ENCODE measurements at places on chromosomes 7 and 10.

DNA sequence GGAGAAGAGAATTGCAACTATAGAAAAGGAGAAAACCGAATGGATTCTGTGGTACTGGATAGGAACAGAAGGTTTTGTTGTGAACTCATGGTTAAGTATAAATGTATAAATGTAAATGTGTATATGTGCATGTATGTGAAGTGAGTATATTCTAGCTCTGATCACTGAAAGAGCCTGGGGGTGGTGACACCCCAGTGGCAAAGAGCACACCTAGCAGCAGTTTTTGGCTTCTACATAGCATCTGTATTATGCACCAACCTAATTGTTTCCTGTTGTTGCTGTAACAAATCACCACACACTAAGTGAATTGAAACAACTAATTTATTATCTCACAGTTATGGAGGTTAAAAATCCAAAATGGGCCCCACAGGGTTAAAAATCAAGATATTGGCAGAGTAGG, 455.4 kb downstream of the RPS24 start:
- DNase-seq, result no peak

- no peak for DNase-seq
Measured at GRCh38 chr7:27182861-27183681, 2.0 kb downstream of the HOXA11 start.

DNA sequence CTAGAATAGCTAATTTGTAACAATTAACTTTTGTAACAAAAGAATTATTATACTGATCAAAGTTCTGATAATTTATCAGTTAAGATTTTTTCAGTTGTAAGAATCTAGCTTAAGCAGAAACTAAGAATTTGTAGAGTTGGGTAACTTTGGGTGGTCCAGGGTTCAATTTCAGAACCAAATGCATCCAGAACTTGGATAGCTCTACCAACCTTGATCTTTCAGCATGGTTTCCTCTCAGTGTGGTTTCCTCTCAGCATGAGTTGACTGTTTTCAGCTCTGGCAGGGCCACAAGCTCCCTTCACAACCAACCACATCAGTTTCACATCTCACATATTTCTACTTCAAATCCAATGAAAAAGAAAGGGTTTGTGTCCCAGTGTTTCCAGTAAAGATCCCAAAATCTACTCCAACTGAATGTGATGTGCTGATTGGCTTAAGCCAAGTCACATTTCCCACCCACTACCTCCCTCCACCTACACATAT, 3.3 kb upstream of the FAS start:
- no peak for DNase-seq

DNA sequence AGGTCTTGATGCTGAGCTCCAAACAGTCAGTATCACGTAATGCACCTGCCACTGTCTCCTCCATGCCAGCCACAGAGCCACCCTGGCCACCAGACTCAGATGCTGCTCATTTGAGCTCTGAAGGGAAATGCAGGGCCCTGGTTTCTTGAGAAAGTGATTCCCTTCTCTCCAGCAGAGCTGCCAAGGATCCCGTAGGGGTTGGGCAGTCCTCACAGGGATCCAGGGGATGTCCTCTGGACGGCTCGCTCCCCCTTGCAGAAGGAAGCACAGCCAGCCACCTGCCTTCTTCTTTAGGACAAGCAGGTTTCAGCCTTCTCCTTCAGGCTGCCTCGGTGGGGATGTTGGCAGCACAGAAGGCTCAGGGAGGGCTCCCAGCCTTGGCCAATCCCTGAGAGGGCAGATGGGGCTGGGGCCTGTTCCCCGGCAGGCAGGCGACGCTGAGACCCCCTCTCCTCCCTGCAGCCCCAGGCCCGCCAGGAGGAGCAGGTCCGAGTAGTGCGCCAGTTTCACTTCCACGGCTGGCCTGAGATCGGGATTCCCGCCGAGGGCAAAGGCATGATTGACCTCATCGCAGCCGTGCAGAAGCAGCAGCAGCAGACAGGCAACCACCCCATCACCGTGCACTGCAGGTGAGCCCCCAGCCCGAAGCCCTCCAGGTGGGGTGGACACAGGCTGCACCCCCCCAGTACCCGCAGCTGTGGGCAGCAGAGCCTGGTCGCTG, 48.9 kb downstream of the MKI67 start:
- DNase-seq, result no peak

DNA sequence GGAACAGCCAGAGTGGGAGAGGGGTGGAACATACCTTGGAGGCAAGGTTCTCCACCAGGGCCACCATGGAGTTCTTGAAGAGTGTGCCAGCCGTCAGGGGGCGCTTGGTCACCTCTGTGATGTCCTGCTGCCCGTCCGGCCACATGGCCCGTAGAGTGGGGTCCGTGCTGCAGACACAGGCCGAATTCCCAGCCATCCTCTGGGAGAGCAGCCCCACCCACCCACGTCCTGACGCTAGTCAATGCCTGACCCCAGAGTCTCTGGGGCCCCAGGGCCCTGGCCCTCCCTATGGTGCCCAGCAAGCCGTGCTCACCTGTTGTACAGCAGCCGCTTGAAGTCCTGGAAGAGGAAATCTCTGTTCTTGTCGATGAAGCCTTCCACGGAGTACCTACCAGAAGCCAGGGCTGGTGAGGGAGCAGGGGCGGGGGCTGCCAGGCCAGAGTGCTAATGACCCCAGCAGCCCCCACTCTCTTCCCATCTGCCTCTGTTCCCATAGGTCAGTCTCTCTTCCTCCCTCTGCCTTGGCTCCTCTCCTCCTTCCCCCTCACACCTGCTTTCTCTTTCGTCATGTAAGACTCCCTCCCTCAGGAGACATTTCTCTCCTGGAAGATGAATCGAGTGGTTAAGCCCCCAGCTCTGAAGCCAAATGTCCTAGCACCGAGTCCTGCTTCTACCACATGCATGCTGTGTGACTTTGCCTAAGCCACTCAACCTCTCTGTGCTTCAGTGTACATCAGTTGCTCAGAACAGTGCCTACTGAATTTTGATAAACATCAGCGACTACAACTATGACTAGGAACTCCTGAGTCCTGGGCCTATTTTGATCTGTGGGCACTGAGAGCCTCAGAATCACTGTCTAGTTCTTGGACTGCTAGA, 11.0 kb downstream of the MYO1G start:
- no peak for DNase-seq

DNA sequence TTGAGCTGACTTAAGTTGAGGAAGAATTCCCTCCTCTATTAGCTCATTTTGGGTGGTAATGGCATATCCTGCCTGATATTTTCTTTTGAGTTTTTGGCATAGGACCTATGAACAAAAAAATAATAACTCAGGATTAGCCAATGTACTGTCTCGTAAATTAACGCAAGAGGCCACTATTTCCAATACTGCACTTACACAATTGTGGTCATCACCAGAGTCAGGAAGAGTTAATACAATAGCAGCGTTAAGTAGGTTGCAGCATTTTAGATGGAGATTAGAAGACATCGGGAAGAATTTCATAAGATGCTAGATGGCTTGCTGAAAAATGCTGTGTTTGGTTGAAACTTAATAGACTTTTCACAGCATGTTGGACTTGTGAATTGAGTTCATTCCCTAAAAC, 36.4 kb downstream of the ANTXRL start:
- DNase-seq, result no peak

DNA sequence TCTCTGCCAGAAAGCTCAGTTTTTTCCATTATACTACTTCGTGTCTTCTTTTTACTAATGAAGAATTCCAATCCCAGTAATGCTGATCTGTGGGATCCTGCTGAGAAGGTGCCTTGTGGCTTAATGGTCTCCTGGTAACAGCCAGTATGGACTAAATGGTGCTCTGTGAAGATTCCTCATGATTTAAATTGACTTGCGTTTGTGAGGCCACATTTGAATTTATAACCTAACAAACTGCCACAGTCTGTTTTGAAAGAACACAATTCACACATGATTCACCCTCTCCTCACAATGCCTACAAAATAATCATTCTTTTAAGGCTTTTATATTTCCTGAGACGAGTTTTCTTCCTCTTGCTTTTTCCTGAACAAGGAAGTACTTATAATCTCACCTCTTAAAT, 140.0 kb downstream of the MBL2 start:
- DNase-seq, result no peak

DNA sequence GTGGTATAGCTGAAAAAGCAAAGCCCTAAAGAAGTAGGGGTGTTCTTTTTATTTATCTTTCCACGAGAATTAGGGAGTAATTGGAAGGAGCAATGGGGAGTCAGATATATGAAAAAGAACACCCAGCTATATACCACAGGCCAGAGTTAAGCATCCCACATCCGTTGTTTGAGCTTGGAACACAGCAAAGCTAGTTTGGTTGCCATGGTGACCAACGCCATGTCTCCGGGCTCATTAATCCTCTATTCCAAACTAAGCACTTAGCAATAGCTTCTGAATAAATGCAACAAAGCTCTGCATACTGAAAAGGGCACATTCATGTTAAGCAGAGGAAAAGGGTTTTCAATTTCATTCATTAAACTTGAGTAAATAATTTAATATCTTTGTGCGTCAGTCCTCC, 23.5 kb downstream of the ASB4 start:
- DNase-seq, result no peak

DNA sequence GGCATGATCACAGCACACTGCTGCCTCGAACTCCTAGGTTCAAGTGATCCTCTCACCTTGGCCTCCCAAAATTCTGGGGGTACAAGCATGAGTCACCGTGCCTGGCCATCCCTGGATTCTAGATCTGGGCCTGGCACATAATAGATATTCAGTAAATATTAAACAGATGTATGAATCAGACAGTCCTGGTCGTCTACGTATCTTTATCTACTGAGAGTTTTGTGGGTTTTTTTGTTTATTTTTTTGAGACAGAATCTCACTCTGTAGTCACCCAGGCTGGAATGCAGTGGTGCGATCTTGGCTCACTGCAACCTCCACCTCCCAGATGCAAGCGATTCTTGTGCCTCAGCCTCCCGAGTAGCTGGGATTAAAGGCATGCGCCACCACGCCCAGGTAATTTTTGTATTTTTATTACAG, 24.3 kb upstream of the ITGB1 start:
- peak; percentile 80 for DNase-seq

DNA sequence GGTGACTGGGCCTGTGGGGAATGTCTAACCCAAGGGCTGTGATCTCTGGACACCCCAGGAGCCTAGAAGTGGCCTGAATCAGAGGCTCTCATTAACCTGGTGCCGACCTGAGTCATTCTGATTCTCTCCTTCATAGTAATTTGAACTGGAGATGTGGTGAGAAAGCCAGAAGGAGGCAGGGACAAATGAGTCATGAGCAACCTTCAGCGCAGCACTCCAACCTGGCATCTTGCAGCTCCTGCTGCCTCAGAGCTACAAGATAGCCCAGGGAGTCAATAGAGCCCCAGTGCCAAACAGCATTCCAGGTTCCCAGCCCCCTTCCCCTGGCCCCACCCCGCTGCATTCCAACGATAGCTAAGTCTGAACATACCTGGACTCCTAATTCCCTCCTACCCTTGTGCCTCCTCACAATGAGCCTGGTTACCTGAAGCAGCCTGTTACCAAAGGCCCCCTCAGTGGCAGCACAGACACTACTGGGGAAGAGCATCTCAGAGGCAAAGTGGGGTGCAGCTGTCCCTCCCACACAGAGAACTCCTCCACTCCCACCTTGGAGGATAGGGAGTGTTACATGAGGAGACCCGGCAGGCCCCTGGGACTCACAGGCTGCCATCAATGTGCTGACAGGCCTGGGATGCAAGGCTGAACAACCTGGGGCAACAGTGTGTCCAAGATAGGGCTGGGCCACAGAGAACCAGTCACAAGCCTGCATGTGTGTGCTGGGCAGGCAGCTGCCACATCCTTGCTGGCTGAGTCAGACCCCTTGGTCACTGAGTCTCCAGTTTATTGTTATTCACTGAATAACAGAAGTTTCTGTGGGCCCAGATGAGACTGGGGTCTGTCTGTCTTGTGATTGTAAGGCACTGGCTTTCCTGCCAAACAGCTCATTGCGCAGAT, 76.8 kb upstream of the LEP start:
- no peak for DNase-seq

Data from muscle of back (tissue), 13 donors.